ENCODE measurements at places on chromosomes 16 and 17.
A peak's percentile ranks its signal among the peaks of the same experiment; 100 is the strongest.

DNA sequence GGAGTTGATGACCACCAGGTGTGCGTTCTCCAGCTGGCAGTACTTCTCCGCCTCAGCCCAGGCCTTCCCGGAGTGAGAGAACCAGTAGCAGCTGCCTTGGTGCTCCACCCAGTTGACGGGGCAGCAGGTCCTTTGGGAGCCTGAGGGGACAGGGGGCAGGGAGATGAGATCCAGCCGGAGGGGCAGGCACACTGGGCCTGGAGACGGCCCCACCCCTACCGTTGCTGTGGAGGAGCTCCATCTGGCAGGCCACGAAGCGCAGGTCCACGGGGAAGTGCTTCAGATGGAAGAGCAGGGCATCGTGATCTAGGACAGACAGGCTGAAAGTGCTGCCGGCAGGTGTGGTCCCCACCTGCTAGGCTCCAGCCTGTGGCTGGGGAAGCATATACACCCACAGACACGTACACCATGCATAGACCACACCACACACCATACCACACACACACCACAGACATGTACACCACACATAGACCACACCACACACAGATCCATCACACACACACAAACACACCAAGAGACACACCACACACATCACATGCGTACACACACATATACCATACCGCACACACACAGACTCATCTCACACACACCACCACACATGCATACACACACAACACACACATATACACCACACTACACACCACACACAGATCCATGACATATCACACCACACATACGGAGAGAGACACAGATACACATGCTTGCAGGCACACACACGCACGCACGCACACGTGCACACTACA, 7.4 kb downstream of the ASGR2 start:
- DNase-seq, result no peak

DNA sequence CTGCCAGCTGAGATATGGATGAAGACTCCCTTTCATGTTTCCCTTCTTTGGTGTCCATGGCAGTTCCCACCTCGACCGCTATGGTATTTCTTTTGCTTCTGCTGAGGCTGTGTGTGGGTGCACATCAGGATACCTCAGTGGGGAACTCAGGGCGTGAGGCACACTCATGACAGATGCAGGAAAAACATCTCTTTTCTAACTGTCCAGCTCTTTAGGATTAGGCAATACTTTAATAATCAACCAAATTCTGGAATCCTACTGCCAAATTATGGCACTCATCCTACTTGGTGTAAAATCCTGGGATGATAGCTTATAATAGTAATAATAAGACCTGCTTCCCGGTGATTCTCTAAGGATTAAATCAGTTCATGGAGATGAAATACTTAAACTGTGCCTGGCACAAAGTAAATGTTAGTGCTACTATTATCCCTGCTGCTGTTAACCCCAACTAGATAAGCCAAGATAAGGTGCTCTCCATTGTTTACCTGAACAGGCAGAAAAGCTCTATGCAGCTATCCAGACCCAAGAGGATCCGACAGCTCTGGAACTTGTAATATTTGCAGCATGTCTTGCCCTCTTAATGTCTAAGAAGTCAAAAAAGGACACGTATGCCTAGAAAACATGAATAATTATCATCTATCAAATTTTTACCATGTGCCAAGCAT, 543.3 kb downstream of the WWOX start:
- DNase-seq, result no peak

GRCh38 chr16:867421-868385, 67.2 kb upstream of the GNG13 start:
- no peak for DNase-seq

- no peak for DNase-seq
These were observed 4.2 kb upstream of the CBX4 start for GRCh38 chr17:79843474-79843815.

DNA sequence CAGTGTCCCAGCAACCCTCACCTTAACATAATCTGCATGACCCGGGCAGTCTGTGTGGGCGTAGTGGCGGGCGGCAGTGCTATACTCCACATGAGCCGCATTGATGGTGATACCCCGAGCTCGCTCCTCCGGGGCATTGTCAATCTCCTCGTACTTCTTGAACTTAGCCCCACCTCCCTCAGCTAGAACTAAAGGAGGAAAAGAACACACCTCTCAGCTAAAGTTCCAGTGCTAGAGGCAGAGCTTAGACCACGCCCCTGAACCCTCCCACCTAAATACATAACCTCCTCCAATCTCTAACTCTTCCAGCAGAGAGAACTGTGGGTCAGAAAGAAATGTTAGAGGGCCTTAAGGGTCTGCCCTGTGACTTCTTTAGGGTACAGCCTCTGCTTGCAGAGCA, 855 bp downstream of the TUFM start:
- DNase-seq, result peak; percentile 45

GRCh38 chr17:16068323-16068722, 68.7 kb downstream of the TTC19 start:
- DNase-seq, result no peak

Measured in stimulated activated CD4-positive, alpha-beta T cell treated with anti-CD3 and anti-CD28 coated beads, Interleukin-4, amount 100 ng/mL, for 4 hours (primary cell).